ENCODE measurements at places on chromosomes 7 and 10. TPM values are rescaled to one million over a fixed set of nuclear protein-coding genes. Genes with fewer than 3 reads are reported as not detected.
A peak's percentile ranks its signal among the peaks of the same experiment; 100 is the strongest.

The SPDYE9 gene
- total RNA-seq, result 0.88 TPM

The POLR2J2 gene
- 0.92 TPM for total RNA-seq

The PCDH15 gene
- total RNA-seq, result 11.1 TPM

The PROSER2 gene
- 1.4 TPM for total RNA-seq

The SPDYE2 gene
- total RNA-seq, result 3.2 TPM

The CYP3A5 gene
- 8.1 TPM for total RNA-seq

The HACD1 gene
- 4.6 TPM for total RNA-seq

The NODAL gene
- 0.76 TPM for total RNA-seq

The CDHR1 gene
- total RNA-seq, result 3.6 TPM

The AGMO gene
- total RNA-seq, result 1.0 TPM

The CNTNAP2 gene
- total RNA-seq, result 30.6 TPM

DNA sequence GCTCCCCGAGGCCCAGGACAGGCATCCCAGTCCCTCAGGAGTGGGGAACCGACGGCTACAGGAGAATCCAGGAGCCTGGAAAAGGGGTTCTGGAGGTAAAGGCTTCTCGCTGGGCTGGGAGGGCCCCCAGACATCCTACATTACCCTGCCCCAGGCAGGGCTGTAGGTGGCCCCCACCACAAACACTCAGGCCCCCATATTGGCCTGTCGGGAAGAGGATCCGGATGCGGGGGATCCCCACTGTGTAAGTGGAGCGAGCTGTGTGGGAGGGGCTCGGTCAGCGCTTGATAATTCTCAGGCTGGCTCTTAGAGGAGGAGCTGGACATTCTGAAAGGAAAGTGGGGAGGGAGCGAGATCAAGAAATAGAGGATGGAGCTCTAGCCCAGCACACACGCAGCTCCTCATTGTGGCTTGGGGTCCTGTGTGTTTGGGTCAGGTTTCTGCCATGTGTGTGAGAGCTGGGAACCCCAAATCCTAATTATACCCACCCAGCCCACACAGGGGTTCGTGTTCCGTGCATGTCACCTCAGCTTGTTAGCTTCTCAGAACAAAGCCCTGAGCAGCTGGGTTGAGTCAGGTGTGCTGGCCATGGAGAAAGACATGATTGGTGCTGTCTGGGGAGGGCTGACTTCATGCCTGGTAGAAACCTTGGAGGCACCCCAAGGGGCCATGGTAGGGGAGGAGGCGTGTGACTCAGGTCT, 49.4 kb downstream of the ZNF467 start:
- ATAC-seq, result no peak

- no peak for ATAC-seq
These were observed 260.2 kb downstream of the STK31 start for GRCh38 chr7:23970193-23970592.

DNA sequence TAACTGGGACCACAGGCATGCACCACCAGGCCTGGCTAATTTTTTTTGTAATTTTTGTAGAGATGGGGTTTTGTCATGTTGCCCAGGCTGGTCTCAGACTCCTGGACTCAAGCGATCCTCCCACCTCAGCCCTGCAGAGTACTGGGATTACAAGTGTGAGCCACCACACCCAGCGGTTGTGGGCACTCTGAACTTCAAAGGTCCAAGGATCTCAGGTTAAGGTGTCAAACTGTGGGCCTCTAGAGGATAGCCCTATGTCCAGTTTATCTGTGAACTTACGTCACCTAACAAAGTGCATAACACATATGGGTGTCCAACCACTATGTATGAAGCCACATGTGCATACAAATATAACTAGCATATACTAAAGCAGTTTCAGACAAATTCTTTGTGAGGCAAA, 3.2 kb upstream of the IL2RA start:
- no peak for ATAC-seq

GRCh38 chr7:5455581-5456219, 32.1 kb upstream of the TNRC18 start:
- ATAC-seq, result no peak

DNA sequence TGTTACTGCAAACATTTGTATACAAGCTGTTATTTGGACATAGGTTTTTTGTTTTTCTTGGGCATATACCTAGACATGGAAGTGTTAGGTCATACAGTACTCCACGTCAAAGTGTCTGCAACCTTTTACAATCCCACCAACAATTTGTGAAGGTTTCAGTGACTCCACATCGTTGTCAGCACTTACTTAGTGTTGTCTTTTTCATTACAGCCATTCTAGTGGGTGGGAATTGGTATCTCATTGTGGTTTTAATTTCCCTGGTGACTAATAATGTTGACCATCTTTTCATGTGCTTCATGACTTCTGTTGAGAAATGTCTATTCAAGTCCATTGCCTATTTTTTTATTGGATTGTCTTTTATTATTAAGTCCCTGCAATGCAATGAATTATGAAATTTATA, 95.0 kb downstream of the UBE3C start:
- no peak for ATAC-seq

DNA sequence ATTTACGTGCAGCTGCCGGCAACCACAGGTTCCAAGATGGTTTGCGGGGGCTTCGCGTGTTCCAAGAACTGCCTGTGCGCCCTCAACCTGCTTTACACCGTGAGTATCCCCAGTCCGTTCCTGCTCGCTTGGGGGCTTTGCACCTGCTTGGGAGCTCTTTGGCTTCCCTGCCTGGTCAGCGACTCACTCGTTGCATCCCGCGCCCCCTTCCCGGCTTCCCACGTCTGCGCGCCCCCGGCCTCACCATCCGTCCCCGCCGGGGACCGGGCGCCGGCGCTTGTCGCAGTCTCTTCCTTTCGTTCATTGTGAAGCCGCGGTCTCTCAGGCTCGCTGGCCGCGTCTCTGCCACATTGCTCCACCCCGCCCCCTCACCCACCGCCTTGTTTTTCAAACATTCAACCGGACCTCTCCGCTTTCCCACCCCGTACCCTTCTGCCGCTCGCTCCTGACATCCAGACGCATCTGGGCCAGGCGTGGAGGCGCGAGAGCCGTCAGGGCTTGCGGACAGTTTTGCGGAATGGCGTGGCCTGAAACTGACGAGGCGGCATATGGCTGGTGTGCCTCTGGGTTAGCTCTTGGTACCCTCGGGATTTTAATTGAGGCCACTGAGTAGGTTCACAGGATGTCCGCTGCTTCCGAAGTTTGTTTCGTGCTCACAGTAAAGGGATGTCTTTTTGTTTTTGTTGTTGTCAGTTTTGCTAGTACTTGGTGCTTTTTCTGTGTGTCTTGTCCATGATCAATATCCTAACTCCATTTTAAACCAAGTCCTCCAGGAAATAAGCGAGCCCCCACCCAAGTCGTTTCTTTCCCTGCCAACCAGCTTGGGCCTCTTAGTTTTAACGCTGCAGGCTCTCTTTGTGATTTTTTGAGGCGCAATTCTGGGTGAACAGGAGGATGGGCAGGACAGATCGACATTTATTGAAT, 639 bp downstream of the TSPAN13 start:
- peak; percentile 57 for ATAC-seq

DNA sequence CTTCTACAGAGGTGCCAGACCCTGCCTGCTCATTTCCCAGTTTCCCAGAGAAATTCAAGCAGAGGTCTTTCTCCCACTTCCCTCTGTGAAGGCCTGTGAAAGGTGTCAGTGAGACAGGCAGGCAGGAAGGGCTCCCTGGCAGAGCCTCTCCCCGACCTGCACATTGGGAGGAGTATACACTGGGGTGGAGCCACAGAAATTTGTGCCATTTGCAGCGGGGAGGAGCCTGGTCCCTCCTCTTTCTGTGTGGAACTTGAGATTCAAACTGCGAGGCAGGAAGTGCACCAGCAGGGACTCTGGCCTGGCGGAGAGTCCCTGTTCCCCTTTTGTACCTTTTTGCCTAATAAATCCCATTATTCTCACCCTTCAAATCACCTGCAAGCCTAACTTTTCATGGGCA, 54.6 kb upstream of the OPN4 start:
- no peak for ATAC-seq

GRCh38 chr7:5334671-5335070, 51.9 kb downstream of the SLC29A4 start:
- ATAC-seq, result no peak

GRCh38 chr10:121433965-121434364, 164.3 kb downstream of the FGFR2 start:
- ATAC-seq, result peak; percentile 70

GRCh38 chr10:15395935-15396334, 24.8 kb upstream of the FAM171A1 start:
- no peak for ATAC-seq

GRCh38 chr10:115129752-115130151, 36.6 kb downstream of the ATRNL1 start:
- ATAC-seq, result no peak

GRCh38 chr10:80176526-80176925, 28.8 kb downstream of the ANXA11 start:
- ATAC-seq, result no peak

DNA sequence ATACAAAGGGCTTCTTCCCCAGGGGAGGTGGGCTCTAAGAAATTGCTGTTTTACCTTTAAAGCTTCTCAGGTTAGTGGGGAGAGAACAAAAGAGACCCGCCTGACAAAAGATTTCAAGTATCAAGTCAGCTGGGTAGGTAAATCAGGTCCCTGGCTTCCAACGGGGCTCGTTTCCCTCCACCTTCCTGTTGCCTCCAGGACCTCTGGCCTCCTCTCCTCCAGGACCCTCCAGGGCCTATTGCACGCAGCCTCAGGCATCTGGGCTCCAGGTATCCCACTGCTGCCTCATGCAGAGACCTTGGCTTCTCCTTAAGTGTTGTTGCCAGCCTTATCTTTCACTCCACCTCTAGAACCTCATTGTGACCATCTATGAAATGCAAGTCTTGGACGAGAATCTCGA, 2.9 kb downstream of the BNIP3 start:
- ATAC-seq, result no peak

GRCh38 chr10:75065076-75065475, 46.4 kb upstream of the SAMD8 start:
- no peak for ATAC-seq

- ATAC-seq, result no peak
These were observed 54.9 kb downstream of the SEMA3E start for GRCh38 chr7:83593921-83594475.

- ATAC-seq, result no peak
These were observed 100.1 kb upstream of the COL1A2 start for GRCh38 chr7:94294471-94295131.

GRCh38 chr7:139396323-139396951, 36.7 kb downstream of the LUC7L2 start:
- no peak for ATAC-seq

- ATAC-seq, result no peak
These were observed 177.0 kb downstream of the CAMK1D start for GRCh38 chr10:12526311-12526710.

GRCh38 chr7:145957160-145957890, 159.3 kb upstream of the CNTNAP2 start:
- ATAC-seq, result no peak

GRCh38 chr7:112225006-112225405, 18.5 kb downstream of the ZNF277 start:
- ATAC-seq, result no peak

DNA sequence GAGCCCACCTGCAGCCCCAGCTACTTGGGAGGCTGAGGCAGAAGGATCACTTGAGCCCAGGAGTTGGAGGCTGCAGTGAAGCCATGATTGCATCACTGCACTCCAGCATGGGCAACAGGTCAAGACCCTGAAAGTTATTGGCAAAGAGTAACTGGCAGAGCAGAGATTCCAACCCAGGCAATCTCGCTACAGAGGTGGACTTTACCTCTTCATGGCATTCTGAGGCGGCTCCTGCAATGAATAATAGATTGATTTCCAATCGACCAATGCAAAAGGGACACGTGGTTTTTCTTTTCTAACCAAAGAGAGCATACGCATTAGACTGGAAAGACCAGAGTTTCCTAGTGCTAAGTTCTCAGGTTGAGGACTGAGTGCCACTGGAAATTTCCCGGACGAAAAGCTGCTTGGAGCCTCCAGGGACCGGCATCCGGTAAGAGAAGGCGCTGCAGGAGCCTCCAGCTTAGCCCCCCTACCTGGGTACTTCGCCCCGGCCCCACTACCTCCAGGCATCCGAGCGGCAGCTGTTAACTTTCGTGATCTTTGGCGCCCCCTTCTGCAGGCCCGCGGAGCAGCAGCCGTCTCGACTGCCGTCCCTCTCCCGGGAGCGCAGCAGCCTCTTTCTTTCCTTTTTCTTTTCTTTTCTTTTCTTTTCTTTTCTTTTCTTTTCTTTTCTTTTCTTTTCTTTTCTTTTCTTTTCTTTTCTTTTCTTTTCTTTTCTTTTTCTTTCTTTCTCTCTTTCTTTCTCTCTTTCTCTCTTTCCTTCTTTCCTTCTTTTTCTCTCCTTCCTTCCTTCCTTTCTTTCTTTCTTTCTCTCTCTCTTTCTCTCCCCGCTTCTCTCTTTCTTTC, 4.1 kb downstream of the MBLAC1 start:
- ATAC-seq, result no peak

- ATAC-seq, result no peak
These were observed 533.3 kb upstream of the GHITM start for GRCh38 chr10:83605783-83606630.

GRCh38 chr7:142104550-142105527, 6.7 kb upstream of the MGAM2 start:
- ATAC-seq, result no peak

- ATAC-seq, result no peak
These were observed 214.7 kb downstream of the CELF2 start for GRCh38 chr10:11232222-11232961.

DNA sequence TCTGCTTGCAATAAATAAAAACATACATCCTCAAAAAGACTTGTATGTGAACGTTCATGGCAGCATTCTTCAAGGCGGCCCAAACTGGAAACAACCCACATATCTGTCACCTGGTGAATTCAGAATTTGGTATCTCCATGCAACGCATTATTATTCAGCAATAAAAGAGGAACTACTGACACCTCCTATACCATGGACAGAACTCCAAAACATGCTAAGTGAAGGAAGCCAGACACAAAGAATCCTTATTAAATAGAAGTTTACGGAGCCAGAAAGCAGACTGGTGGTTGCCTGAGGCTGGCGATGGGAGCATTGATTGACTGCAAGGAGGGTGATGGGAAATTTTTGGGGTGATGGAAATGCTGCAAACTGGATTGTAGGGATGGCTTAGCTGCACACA, 530.8 kb upstream of the DPP6 start:
- ATAC-seq, result no peak

- ATAC-seq, result peak; percentile 92
These were observed 66.9 kb upstream of the AFAP1L2 start for GRCh38 chr10:114470956-114471905.

DNA sequence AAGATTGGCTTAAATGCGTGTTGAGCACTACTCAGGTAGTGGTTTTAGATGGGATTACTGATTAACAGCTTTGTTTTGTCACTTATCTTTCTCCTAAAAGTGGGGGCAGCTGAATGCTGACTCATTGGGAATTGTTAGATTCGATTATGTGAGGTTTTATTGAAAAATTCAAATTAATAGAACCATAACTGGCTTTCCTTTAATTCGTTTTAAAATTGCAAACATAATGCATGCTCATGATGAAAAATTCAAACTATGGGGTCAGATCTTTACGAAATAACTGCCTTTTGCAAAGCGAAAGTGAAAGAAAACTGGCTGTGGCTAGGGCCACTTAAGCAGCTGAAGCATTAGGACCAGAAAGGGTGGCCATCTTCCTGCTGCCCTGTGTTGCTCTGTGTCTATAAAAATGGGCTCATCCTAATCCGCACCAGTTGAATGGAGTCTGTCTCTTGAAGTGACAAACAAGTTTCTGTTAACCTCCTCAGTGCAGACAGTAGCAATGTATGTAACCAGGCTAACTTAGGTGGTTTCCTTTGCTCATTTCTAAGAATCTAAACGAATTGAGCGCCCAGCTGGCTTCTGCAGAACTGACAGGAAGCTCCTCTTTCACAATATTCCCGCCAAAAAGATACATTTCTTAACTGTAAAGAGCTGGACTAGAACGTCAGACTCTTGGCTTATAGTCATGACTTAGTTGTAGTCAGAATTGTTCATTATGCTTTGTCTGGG, 27.8 kb downstream of the DENND10 start:
- ATAC-seq, result peak; percentile 61

- ATAC-seq, result peak; percentile 87
These were observed 115.5 kb downstream of the LSMEM1 start for GRCh38 chr7:112596260-112596659.
